RWPE1 (cell line): ENCODE measurements at places on chromosomes 7 and 10.

DNA sequence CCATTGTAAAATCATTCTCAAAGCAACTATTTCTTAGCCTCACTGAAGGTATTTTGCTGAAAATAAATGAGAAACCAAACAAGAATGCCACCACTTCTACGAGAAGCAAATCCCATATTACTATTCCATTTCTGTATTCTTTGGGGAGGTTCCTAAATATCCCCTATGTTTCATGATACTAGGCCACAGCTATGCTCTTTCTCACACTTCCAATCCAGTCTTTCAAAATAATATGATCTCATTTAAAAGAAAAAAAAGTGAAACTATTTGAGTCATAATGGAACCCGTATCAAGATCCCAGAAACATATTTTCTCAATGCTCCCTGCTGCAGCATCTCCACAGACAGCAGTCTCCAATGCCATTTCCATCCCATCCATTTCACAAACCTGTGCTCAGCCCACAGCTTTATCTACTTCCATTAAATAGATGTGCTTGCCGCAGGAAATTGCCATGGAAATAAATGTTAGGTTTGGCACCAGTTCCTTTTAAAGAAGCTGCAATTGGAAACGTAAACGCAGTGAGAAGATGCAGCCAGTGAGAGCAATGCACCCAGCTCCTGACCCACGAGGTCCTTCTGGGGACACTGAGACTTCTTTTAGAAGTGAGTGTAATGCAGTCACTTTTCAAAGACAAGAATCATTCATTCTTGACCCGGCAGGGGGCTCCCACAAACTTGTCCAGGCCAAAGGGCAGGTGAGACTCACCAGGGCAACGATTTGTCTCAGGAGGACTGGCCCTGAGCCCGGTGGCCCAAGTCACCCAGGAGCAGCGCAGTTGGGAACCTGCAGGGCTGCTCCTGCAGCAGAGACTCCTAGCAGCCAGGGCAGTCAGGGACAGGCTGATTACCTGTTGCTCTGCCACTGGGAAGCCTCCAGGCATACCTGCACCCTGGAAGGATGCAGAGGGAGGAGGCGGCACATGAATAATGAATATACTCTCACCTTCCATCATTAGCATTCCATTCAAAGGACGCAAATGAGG lies 99.6 kb downstream of the C10orf90 start:
- DNase-seq: no peak

DNA sequence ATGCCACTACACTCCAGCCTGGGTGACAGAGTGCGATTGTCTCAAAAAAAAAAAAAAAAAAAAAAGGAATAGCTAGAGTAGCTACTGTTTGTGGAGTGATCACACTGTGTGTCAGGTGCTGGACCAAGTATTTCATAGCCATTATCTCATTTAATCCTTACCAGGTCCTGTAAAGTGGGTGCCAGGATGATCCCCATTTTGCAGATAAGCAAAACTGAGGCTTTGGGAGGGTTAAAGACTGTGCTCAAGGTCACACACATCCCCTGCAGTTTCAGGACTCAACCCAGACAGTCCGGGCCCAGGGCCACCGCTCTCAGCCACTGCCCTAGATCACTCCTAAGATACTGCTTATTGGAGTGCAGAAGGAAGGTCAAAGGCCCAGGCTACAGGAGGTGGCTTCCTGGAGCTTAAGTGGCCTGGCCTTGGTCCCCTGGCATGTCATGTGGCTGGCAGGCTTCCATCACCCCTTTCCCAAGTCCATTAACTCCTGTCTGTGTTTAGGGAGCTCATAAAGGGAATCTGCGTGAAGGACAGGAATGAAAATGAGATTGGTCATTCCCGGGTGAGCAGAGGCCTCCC lies 12.4 kb upstream of the WBP1L start:
- no peak for DNase-seq

DNA sequence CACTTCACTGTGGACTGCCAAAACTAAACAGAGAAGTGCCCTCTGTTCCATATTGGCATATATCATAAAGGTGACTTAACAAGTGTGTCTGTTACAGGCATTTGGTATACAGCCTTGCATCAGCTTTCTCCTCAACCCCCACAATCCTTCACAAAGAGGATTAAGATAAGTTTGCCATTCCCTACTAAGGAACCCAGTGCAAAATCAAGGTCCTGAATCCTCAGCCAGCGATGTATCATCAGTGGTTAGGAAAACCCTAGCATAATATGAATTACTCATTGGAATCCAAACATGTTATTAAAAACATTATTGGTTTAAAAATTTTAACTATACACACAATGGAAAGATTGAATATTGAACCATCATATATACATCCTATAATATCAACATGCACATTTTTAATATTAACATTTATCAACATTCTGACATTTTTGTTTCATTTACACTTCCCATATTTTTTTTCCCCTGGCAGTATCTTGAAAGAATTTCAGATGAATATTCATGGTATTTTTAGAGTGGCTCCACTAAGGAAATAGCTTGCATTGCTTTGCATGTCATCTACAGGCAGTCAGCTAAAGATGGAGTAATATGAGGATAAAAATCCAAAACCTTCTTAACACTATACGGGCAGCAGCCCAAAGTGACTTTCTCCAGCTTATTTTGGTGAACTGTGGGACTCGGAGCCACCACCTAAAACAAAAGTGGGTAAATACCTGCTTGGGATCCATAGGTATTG lies 215.6 kb upstream of the CHRM2 start:
- DNase-seq: no peak

DNA sequence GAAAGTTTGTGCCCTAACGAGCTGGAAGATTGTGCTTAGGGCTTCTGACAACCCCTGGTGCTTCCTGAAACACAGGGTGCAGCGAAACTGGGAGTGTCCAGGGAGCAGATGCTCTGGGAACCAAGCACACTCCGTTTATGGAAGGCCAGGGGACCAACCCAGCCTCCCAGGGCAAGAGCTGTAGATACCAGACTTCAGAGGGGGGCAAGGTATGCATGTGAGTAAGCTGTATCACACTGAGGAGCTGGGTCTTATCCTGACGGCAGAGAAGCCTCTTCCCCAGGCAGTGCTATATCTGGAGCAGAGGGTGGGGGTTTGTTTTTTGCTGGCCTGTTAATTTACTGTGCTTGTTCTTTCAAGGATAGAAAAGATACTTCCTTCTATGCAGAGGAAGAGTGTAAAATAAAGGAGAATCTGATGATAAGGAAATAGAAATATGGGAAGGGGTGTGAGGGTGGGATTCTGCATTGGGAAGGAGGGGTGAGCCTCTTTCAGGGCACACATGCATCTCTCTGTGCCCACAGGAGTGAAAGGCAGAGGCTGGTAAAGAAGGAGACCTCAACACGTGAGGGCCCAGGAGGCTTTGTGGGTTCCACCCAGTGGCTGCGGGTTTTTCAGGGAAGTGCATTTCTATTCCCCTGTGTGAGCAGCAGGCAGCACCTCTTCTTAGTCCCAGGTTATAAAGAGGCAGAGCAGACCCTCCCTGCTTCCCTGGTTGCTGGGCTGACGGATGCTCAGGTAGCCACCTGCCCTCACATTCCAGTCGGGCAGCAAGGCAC lies 314.1 kb downstream of the TCERG1L start:
- DNase-seq: no peak

GRCh38 chr7:47392241-47392759 lies 189.6 kb downstream of the TNS3 start:
- no peak for DNase-seq

DNA sequence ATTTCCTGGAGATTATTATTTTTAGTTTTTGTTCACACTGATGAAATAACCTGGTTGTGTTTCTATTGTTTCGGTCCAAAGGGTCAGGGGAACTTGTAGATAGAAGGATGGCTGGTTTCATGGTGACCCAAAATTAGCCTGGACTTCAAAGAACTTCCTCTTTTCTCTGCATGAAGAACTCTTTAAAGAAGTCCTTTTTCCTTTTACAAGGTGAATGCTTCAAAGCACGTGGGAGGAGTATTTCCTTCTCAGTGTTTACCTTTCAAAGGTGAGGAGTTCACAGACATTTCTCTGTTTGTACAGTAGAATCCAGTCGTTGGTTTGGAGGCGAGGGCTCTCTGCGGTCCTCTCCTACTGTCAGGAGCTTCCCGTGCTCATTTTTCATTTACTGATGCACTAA lies 561.7 kb downstream of the GATA3 start:
- DNase-seq: no peak

DNA sequence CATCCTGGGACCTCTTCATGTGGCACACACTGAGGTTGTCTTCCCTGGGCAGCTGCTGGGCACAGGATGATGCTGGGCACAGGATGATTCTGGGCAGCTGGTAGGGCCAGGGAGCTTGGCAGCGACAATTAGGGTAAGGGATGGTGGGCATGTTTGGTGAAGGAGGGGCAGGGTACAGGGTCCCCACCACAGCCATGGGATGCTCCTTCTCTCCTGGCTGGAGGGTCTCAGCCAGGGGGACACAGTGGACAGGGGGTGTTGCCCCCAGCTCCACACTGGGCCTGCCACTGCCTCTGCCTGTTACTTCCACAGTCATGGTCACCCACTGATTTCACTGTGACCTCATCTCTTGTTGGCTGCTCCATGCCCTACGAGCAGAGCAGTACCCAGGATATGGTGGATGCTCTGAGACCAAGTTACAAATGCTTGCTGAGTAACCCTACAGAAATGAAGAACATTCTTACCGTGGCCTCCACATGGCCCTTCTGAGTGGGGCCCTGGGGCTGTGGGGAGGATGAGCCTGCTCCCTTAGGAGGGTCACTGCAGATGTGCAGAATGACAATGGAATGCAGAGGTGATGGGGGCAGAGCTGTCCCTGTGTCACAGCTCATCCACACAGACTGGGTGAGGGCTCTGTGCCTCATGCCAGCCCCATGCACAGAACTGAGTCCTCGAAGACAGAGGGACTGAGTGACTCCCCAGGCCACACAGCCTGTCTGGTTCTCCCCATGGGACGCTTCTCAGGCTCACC lies 28.4 kb upstream of the RET start:
- DNase-seq: no peak

- peak; percentile 23 for DNase-seq
Observed at GRCh38 chr7:38169847-38170246, 8.2 kb upstream of the STARD3NL start.

- DNase-seq: no peak
Observed at GRCh38 chr7:10950494-10950893, 23.2 kb upstream of the PHF14 start.

- no peak for DNase-seq
Observed at GRCh38 chr10:114508376-114508775, 104.1 kb upstream of the AFAP1L2 start.

DNA sequence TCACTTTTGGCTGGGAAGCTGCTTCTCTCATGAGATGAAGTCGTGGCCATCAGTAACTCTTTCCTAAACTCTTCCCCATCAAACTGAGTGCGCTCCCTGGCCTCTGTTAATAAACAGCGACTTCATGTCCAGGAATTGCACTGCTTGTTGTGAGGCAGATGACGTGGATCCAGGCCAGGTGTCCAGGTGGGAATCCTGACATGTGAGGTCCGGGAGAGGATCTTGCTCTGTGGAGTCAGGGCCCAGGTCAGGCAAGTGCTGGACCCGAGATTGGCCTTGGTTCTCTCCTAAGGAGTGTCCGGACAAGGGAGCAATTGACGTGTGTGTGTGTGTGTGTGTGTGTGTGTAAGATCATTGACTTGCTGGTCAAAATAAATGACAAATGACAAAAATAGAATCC lies 362.7 kb downstream of the GLRX3 start:
- DNase-seq: no peak

DNA sequence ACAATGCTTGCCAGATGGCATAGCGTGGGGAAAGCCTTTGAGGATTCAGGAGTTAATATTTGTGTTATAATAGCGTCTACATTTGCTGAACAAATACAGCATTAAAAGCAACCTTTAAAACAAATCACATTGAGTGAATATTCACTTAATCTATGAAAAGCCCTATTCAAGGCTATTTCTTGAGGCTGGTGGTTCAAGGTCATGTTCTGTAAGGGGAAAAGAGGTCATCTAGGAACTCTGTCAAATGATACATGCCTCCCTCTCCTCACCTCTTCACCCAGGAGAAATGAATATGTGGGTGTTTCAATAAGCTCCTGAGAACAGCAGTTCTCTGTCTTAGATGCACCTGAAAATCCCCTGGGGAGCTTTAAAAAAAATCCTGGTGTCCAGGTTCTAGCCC lies 303.0 kb downstream of the ELMO1 start:
- DNase-seq: no peak

GRCh38 chr7:129370812-129371211 lies 63.4 kb upstream of the STRIP2 start:
- no peak for DNase-seq

DNA sequence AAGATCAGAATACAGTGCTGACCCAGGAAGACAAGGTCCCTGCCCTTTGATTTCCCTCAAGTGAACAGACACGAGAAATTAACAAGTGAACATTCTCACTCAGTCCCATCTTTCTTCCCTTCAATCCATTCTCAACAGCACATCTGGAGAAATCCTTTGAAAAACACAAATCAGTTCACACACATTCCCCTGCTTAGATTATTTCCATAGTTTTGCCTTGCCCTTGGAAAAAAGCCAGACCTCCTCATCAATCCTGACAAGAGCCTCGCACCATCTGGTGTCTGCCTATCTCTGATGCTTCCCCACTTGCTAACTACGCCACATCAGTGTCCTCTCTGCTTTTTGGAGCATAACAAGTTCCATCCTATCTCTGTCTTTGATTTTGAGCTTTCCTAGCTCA lies 94.4 kb upstream of the KIAA1217 start:
- DNase-seq: no peak

DNA sequence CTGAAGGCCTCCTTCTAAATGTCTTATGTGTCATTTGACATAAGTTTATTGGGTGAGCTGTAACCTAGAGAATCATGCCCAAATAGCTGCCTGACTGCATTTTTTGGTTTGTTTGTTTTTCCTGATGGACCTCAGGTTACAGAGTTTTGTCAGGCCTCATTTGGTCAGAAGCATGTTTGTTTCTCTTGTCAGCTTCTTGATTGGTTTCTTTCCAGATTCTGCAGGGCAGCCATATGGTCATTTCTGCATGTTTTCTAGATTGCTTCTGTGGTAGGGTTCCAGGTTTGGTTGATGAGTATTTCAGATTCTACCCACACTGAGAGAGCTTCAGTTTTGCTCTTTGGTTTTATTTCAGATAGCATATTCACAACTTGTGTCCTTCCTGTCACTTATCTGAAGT lies 28.0 kb downstream of the GLCCI1 start:
- peak; percentile 36 for DNase-seq

DNA sequence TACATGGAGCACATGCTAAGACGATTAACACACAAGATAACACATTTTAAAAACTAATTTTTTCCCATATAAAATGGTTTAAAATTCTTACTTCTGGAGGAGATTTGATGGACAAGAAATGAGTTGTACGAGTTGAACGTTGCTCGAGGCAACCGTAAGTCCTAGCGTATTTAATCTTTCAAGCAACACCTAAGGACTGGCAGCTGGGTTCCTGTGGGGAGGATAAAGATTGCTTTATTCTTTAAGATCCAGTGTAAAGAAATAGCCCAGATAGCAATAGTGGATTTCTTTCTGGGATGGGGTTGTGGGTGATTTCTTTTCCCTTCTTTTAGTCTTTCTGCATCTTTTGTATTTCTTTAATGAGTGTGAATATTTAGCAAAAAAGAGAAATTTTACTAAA lies 9.8 kb downstream of the TBXAS1 start:
- DNase-seq: no peak

- DNase-seq: no peak
Observed at GRCh38 chr10:74373059-74373458, 222.0 kb downstream of the ADK start.
